ENCODE measurements at places on chromosomes 16 and 17. TPM values are rescaled to one million over a fixed set of nuclear protein-coding genes. Genes with fewer than 3 reads are reported as not detected.

Gene NPIPB6
- 0.09 TPM for total RNA-seq

Gene SCPEP1
- total RNA-seq: 85.4 TPM

Gene KRTAP4-1
- not detected for total RNA-seq

Gene HEATR9
- total RNA-seq: not detected

Gene ANKRD13B
- 24.3 TPM for total RNA-seq

Gene VAT1L
- 1.3 TPM for total RNA-seq

Gene CACNA1H
- total RNA-seq: 2.6 TPM

Gene CDH11
- total RNA-seq: 219 TPM

Gene GRIN2C
- total RNA-seq: not detected
